Neural crest cell (in vitro differentiated cells): ENCODE measurements at places on chromosomes 7 and 10.

- no peak for DNase-seq
These were observed 4.0 kb downstream of the INTS1 start for GRCh38 chr7:1500064-1500807.

- no peak for DNase-seq
These were observed 6.9 kb downstream of the SNX10 start for GRCh38 chr7:26298472-26299058.

- DNase-seq = no peak
These were observed 30.9 kb downstream of the CALML5 start for GRCh38 chr10:5468262-5469106.

DNA sequence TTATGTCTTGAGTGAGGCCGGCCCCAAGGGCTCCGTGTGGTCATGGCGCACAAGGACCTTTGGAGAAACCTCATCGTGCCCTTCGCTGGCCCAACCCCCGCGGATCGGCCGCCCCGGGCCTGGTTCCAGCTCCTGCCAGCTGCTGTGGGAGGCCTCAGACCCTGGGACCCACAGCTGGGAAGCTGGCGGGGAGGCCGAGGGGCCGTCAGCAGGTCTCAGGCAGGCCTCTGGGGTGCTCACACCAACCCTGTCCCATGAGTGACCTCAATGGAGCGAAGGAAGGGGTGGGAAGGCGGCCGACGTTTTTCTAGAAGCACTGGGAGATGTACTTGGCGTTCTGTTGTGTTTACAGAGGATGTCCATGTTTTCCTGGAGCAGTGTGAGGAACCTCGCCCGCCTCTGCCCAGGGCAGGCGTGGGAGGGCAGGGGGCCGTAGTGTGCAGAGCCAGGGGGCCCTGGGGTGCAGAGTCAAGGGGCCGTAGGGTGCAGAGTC lies 18.6 kb upstream of the ADGRA1 start:
- no peak for DNase-seq

- no peak for DNase-seq
These were observed 69.5 kb downstream of the PTPN12 start for GRCh38 chr7:77606562-77606961.

- DNase-seq = no peak
These were observed 75.5 kb upstream of the PCGF5 start for GRCh38 chr10:91144961-91145360.

DNA sequence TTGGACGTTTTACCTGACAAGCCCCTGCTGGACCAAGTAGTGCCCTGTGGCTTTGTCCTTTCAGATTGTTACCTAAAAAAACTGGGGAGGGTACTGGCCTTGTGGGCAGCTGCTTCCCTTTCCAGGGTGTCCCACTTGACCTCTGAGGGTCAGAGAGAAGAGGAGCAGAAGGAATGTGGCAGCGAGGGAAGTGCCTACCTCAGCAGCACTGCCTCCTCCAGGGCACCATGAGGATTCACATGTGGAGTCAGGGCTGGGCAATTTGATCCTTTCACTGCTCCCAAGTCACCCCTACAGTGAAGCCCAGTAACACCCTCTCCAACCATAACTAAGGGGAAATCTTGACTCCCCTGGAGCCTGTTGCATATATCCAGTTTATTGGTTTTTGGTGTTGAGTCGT lies 64.6 kb downstream of the ITGB1 start:
- no peak for DNase-seq
